Coronary artery (tissue), 2 donors: ENCODE measurements at places on chromosomes 7 and 10.

- DNase-seq = no peak
These were observed 41.2 kb downstream of the TACR2 start for GRCh38 chr10:69375307-69376151.

- DNase-seq = no peak
These were observed 164.6 kb downstream of the AUTS2 start for GRCh38 chr7:69762821-69763352.

DNA sequence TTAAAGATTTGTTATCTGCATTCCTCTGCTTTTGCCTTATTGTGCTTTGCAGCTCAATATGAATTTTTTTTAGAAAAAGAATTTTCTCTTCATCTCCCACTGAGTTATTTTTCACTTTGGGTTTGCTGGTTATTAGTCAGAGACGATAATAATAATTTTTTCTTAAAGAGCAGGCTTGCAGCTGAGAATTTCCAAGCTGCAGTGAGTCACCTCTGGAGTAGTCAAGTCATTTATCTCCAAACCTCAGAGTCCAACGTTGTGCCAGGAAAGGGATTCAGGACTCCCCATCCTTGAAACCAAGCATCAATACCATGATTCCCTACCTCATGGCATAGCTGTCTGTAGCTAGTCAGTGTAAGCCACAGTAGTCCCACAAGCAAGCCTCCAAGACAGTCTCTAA lies 15.2 kb upstream of the EGR2 start:
- DNase-seq = no peak

DNA sequence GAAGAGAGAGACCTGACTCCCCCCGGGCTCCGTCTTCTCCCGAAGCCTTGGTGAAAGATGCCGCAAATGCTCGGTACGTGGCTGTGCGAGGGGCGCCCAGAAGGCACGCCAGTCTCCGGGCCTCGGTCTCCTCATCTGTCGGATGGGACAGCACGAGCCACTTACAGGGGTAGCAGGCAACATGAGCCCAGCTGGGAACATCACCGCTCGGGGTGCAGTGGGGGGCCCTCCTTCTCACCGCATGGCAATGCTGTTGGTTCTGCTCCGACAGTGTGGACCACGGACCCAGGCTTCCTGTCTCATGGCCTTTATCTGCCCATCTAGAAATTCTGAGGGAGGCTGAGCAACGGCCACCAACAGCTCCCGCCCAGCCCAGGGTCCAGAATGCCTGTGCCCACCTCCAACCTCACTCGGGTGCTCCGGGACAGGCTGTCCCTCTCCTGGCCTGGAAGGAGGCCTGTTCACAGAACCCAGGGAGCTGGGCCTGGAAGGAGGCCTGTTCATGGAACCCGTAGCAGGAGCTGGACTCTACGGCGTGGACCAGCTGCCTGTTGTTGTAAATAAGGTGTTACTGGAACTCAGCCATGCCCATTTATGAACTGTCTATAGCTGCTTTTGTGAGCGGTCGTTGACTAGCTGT lies 15.8 kb downstream of the ADAP1 start:
- no peak for DNase-seq

DNA sequence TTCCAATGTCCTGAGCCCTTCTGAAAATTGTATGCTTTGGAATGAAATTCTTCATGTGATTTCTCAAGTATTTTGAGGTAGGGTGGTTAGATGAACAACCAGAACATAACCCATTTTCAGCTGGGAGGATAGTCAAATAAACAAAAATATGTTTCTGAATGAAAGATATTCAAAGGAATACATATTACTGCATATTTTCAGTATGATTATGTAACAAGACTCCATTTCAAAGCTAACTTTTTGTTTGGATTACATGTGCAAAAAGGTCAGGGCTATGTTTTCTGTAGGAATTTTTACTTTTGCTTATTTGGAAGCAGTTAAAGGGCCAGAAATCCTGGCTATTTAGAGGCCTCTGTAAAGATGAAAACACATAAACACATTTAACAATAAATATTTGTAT lies 27.7 kb downstream of the CDK6 start:
- no peak for DNase-seq

DNA sequence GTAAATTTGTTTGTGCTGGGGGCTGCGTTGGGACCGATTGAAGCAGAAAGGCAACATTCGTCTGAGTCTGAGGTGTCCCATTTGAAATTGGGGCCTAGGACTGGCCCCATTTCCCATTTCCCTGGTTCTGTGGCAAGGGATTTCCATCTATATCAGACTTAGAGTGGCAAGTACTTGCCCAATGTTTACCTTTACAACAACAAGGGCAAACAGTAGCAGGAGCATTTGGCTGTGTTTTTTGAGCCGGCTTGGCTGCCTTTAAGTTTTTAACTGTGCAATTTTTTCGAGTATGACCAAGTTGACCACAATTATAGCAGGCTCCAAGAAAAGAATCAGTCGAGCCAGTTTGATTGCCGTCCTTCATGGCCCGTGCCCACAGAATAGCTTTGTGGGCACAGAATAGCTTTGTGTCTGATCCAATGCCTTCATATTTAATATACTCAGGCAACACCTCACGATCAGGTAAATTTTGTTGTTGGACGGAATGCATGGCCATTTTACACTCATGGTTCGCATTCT lies 4.7 kb upstream of the CYP17A1 start:
- DNase-seq = no peak

DNA sequence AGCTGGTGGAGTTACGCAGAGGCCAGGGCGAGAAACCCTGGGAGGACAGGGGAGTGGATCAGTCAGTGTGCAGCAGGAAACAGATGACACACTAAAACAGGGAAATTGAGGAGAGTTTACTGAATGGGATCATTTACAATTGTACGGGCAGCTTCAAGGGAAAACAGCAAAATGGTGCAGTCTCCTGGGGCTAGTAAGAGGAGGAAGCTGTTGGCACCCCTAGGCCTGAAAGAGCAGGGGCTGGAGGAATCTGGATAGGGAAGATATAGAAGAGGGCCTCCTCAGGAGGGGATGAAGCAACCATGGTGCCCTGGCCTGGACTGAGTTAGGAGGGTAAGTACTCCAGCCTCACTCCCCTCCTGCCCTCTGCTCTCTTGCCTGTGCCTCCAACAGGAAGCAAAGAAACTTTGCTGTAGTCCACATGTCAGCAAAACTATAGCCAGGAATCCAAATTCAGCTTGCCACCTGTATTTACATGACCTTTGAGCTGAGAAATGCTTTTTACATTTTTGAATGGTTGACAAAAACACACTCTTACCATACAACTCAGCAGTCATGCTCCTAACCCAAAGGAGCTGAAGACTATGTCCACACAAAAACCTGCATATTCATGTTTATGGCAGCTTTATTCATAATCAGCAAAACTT lies 52.3 kb upstream of the OPN4 start:
- DNase-seq = no peak

- no peak for DNase-seq
These were observed 137.7 kb downstream of the PTPRN2 start for GRCh38 chr7:158449942-158450341.

GRCh38 chr7:44750921-44751571 lies 2.4 kb downstream of the ZMIZ2 start:
- DNase-seq = no peak

DNA sequence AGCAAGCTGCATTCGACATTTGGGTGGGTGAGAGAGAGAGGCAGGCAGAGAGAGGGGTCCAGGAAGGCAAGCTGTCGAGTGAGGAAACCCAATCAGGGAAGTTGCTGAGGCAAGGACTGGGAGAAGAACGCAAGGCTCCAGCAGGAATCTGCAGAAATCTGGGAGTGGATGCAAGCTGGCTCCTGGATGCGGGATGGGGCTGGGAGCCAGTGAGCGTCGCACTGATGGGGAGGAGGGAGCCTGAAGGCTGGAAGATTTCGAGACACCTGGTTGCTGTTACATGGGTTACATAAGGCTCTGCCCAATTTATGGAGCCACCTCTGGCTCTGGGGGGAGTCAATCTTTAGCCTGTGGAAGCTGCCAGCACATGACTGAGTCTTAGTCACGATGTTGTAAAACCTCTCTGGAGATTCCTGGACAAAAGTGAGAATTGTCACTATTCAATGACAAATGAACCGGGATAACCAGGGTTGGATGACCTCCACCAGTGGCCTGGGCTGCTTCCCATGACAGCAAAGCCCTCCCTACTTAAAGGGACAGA lies 51.1 kb upstream of the ADRB1 start:
- no peak for DNase-seq

GRCh38 chr7:144468990-144469732 lies 65.7 kb upstream of the NOBOX start:
- no peak for DNase-seq

DNA sequence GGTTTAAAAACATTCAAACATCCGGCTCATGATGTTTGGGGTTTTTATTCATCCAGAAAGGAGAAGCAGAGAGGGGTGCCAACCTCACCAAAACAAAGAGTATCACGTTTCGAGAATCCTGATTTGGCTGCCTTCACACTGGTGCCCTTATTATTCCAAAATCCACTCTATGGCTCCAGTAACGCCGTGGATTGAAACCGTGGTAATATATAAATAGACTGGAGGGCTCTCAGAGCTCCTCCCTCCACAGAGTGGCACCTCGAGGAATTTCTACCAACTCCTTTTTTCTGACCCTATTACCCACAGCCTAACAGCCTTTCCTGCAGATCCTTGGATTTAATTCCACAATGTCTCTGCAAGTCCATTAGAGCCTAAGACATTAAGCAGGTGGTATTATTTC lies 353.6 kb downstream of the CRPPA start:
- DNase-seq = no peak

- no peak for DNase-seq
These were observed 20.5 kb downstream of the TRIL start for GRCh38 chr7:28937619-28938018.

- no peak for DNase-seq
These were observed 17.4 kb downstream of the DLG5 start for GRCh38 chr10:77909021-77909748.

- DNase-seq = no peak
These were observed 11.4 kb downstream of the TCAF1 start for GRCh38 chr7:143890558-143890957.

- DNase-seq = no peak
These were observed 38.0 kb upstream of the VSIR start for GRCh38 chr10:71811351-71811750.

DNA sequence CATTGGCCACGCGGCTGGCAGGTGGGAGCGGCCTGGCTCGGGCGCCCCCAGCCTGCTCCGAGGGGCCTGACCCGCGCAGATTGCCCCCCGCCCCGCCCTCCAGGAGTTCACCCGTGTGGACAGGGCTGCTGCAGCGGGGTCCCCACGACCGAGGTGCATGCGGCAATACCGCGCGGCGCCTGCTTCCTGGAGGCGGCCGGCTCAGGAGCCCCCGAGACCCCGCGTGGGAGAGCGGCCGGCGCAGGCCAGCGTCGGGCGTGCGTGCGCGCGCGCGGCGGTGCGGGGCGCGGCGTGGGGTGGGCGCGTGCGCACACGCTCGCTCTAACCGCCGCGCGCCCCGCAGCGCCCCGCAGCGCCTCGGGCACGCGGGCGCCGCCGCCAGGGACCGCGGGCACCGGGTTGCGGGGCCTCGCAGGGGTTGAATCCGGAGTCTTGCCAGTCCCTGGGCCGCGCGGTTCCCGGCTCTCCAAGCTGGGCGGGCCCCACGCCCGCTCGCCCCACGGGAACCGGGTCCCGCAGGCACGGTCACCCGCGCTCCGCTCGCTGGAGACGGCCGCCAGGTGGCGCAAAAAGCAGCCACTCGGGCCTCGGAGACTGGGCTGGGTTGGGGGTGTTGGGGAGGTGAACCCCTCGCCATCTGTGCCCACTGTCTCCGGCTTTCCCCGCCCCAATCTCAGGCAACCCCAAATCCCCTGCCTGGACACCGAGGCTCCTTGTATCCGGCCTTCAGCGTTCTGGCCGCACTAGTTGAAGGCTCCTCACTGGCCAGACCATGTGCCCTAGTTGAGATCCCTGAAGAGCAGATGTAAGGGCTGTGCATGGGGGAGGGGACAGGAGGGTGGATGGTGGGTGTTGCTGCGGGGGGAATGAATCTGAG lies 1.3 kb upstream of the ACHE start:
- no peak for DNase-seq

- DNase-seq = no peak
These were observed 752 bp upstream of the CAMK2G start for GRCh38 chr10:73875139-73875475.

- DNase-seq = no peak
These were observed 71.6 kb upstream of the TEX47 start for GRCh38 chr7:88867158-88867557.

GRCh38 chr10:79270466-79271246 lies 76.6 kb upstream of the PPIF start:
- no peak for DNase-seq

GRCh38 chr7:23346316-23346715 lies 47.2 kb downstream of the MALSU1 start:
- DNase-seq = no peak

DNA sequence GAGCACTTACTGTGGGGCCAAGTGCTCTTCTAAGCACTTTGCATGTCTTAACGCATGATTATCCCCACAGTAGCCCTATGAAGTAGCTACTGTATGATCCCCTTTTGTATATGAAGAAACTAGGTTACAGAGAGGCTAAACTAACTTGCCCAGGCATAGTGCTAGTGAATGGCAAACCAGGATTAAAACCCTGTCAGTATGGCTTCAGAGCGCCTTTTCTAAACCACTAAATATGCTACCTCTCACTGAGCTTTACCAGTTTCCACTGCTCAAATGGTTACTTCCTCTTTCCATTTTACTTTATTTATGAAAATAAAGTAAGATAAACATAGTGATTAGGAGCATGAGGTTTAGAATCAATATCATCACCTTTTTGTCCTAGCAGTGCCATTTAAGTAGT lies 73.6 kb downstream of the PODXL start:
- no peak for DNase-seq

DNA sequence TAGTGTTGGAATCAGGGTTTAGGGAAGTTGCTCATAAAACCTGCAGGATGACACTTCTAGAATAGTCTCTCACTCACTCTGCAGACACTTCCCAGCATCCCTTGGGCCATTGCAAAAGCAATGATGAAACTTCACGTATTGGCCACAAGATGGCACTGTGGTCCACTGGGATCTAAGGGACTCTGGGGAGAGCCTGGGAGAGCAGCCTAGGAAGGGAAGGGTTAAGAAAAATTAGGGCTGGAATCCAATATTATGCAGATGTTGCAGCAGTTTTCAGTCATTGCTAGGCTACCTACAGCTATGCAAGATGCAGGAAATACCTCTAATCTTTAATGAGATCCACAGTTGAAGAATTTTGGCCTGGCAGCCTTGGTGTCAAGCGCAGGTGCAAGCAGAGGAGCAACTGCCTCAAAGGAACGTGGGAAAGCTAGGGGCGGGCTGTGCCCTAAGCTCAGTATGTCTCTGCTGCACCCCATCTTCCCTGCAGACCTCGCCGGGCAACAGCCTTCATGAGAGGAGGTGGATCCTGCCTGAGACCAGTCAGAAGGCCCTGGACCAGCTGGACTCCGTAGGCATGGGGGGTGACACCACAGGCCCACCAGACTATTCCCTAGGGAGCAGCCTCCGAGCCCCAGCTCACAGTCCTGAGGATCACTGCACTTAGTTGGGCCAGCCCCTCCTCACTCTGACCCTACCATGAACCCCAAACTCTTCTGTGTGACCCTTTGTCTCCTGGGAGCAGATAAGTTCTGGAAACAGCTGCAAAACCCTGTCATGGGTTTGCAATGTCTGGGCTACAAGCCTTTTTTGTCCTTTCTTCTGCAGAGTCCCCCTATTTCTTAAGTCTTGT lies 127.9 kb upstream of the PRSS58 start:
- DNase-seq = no peak
